Keratinocyte (primary cell): ENCODE measurements at places on chromosomes 7 and 10. TPM values are rescaled to one million over a fixed set of nuclear protein-coding genes. Genes with fewer than 3 reads are reported as not detected.

ITIH2 gene
- not detected in 3 replicates for polyA plus RNA-seq

ECD gene
- polyA plus RNA-seq: 27.6 to 35.8 TPM (median 27.6 TPM) in 3 replicates

DPY19L1 gene
- polyA plus RNA-seq: 11.9 to 29.2 TPM (median 17.4 TPM) in 3 replicates

GNG11 gene
- polyA plus RNA-seq: 0.23 to 1.0 TPM (median 0.63 TPM) in 3 replicates

UFSP1 gene
- 1.0 to 1.4 TPM (median 1.2 TPM) in 3 replicates for polyA plus RNA-seq

GRM3 gene
- not detected in 3 replicates for polyA plus RNA-seq

DEPP1 gene
- 0.90 to 1.2 TPM (median 0.95 TPM) in 3 replicates for polyA plus RNA-seq

CABCOCO1 gene
- 0.17 to 0.40 TPM in 2 of 3 replicates, not detected in the other for polyA plus RNA-seq

CHST3 gene
- polyA plus RNA-seq: 12.0 to 12.4 TPM (median 12.3 TPM) in 3 replicates
